ENCODE measurements at places on chromosomes 12 and 14.

DNA sequence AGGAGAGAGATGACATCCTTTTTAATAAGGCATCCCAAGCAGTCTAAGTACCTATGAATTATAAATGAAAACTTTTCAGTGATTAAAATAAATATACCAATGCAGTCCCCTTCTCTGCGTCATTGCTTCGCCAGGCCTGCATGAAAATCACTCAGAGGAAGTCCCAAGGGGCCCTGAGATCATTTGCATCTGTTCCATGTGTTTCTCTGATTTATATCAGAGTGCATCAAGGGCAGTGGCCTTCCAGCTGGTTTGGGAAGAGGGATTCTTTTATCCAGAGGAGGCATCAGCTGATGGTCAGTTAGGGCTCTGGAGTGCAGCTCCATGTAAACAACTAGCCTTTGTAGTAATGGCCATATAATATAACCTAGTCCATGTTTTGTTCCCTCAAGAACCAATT lies 210.1 kb downstream of the RGS6 start:
- DNase-seq: no peak

DNA sequence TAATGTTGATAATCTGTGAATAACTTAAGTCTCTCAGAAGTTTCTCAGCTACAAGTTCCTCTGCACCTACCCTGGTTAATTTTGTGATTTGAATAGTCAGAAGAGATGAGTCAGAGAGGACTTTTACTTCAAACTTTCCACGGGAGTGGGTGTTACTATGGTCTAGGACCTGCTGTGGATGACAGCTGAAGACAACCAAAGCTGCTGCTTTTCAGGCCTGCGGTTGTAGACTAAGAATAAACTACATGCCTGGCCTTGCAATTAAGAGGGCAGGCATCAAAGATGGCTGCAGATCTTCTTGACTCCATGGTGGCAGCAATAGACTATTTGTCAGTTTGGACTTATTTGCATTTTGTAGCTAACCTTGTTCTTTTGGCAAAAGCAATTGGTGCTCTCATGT lies 227.1 kb upstream of the KRR1 start:
- no peak for DNase-seq

DNA sequence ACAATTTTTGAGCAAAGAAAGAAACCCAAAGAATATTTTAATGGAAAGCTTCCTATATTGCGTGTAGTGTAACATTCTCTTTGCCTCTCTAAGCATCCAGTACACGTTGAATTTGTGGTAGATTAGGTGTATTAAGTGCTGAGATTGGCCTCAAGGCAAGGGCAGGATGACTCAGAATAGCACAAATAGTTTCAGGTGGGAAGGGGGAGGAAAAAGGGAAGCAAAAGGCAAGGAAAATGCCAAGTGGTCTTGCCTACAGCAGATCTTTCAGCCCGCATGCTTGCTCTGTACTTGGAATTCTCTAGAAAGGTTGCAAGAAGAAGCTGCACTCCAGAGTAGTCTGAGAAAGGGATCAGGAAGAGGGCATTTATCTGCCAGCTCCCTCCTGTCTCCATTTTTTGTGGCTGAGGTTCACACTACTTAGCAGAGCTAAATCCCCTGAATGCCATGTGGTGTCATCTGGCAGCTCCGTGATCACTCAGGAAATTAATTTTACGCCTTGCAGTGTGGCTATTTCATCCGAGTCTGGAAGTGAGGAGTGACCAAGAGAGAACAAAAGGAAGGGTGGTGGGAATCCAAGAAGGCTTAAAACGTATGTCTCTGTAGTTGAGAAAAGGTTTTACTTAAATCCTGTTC lies 28.5 kb downstream of the CDKN1B start:
- no peak for DNase-seq

DNA sequence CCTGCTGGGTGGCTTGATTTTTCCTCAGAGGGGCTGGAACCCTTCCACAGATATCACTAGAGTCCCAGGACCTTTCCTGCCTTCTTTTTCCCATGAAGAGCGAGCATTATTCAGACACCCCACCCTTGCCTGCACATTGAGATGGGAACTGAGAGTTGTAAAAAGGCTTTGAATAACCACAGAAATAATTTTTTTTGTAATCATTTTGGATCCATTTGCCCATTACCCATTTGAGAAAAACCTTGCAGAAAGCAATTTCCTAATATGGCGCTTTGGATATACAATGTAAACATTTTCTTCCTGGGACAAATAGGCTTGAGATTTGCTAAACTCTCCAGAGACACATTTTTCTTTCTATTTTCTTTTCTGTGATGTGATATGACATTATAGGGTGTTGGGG lies 250.6 kb downstream of the MSRB3 start:
- no peak for DNase-seq

DNA sequence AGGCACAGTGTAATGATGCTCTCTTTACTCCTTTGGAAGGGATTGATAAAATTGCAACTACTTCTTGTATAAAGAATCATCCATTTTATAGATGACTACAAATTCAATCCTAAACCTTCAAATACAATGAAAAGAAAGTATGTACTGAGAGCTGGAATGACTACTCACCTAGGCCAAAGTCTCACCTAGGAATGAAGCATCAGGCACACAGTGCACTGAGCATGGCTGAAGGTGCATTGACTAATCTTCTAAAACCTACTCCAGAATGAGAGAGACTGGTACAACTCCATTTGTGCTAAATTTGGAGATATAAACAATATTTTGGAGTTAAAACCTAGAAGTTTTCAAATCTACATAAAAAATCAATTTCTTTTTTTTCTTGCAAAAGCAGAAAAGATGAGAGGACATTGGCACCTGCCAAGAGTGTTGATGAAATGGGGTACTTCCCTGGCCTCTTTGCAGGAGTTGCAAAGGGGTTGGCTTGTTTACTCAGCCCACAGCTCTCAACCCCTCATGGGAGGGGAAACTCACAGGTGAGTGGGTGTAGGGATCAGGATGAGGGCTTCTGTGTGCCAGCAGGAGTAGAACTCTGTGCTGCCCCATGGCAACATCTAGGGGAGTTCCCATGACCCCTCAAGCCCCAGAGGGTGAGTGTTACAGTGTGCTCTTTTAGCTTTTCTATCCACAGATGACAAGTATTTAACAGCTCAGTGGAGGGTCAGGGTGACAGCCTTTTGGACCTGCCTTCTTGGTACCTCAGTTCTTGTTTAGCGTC lies 31.3 kb downstream of the CLECL1 start:
- no peak for DNase-seq

DNA sequence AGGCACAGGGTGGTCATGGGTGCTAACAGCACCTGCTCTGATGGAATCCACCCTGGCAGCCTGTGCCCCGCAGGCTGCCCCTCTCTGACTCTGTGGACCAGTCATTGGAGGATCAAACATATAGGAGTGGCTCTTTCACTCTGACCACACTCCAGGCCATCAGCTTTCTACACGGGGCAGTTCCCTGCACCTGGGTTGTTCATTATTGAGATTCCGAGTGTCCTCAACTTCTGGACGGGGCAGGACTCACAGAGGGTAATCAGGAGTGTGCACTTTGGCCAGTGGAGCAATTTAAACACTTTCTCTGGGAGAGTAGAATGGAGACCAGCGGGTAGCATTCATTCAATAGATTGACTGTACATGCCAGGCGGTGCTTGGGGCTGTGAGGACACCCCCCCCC lies 94.8 kb downstream of the NINJ2 start:
- DNase-seq: no peak

All from endothelial cell (in vitro differentiated cells).